ENCODE measurements at places on chromosomes 11 and 22.
A peak's percentile ranks its signal among the peaks of the same experiment; 100 is the strongest.

- DNase-seq = peak; percentile 55
Observed at GRCh38 chr11:65525546-65526480, 930 bp downstream of the SCYL1 start.

GRCh38 chr11:115676206-115676605, 172.0 kb upstream of the CADM1 start:
- DNase-seq = no peak

- DNase-seq = no peak
Observed at GRCh38 chr22:44962741-44963454, 46.9 kb downstream of the PHF21B start.

DNA sequence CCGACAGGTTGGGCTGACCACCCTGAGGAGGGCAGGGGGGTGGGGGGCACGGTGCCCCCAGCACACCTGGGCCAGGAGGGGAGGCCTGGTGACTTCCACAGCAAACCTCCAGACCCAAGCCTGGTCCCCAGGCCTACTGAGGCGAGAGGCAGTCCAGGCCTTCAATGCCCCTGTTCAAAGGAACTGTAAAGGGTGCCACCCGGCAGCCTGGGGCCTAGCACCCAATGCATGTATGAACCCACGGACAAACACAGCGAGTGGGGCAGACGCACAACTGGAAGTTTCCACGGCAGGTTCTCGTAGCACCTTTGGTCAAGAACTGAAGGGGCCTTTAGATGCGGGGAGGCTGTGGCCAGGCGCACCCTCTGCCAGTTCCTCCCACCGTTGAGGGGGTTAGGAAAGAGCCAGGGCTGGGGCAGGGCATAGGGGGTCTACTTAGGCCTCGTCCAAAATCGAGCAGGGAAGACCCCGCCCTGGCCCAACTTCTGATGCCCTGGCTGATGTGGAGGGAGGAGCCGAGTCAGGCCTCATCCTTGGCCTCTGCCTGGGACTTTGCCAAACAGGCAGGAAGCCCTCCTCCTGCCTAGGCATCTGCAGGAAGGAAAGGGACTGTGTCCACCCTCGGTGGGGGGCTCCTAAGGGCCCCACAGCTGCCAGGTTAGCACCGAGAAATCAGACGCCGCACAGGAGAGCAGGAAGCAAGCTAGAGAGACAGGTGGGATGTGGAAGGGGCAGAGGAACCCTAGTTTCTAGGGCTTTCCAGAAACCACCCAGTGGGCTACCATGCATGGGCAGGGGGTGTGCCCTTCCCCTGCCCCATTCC, 6.6 kb downstream of the CBX6 start:
- no peak for DNase-seq

DNA sequence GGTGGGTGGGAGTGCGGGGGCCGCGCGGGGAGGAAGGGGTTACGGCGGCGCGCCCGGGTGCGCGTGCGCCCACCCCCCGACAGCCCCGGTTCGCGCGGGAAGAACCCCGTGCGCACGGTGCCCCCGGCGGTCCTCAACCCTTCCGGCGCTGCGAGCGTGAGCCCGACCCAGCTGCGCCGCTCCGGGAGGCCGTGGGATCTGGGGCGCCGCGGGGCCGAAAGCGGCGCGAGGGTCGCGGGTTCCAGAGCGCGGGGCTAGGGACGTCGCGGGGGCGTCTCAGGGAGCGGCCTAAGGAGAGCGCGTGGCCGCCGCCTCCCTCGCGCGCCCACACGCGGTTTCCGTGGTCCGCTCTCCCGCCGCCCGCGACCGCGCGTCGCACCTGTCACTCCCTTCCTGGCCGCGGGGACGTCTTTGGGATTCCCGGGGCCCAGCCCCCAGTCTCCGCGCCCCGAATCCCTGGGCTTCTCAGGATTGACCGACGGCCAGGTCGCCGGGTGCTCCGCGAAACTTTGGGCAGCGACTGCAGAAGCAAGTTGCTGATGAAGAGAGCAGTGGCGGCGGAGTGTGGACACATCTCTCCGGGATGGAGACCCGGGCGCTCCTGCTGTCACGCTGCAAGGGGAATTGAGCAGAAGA, 582 bp downstream of the SREBF2 start:
- DNase-seq = peak; percentile 72

- DNase-seq = peak; percentile 91
Observed at GRCh38 chr22:40289991-40290459, 56.3 kb upstream of the ADSL start.

DNA sequence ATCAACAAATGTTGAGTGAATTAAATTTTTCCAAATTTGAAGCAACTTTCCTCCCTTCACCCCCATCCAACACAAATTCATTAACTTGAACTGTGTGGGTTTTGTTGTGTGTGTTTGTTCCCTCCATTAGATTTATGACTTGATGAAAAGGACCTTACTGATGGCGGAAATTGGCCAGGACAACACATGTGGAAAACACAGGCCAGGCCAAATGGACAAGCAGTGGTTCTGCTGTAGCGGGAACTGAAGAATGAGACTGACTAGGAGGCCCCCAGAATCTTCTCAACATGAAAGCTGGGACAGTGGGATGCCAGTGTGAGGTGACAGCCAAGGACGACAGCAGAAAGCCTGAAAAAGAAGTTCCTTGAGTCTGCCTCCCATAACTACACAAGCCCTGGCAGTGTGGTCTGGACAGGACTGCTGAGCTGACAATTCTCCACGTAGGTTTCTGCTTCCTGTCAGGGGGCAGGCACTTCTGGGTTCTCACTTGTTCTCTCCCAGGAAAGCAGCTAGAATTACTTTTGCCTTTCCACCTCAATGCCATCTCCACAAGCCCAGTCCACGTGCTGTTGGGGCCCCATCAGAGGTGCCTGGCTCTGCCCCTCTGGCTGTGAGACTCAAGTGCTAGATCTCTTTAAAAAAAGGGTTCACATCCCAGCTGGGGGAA, 94.3 kb downstream of the ETS1 start:
- DNase-seq = peak; percentile 77

DNA sequence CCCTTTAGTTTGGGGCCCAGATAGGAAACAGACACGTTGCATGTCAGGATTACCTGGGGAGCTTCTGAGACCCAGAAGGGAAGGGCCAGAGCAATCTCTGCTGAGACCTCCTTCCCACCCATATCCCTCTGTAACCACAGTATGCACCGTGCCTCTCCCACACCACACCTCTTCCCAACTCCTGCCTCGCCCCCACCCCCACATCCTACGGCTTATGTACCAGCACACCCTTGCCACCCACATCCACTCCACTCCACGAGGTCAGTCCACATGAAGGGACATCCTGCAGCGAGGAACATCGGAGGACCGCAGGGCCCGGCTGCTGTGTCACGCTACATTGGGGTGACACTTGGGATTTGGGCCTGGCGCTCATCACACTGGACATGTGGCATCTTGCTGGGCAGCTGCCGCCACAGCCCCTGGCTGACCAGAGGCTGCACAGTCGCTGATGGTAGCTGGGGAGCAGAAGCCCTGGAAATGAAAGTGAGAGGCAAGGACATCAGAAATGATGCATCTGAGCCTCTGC, 118.3 kb upstream of the LMO1 start:
- DNase-seq = no peak

- DNase-seq = no peak
Observed at GRCh38 chr11:60966890-60967289, 4.6 kb upstream of the CD6 start.

DNA sequence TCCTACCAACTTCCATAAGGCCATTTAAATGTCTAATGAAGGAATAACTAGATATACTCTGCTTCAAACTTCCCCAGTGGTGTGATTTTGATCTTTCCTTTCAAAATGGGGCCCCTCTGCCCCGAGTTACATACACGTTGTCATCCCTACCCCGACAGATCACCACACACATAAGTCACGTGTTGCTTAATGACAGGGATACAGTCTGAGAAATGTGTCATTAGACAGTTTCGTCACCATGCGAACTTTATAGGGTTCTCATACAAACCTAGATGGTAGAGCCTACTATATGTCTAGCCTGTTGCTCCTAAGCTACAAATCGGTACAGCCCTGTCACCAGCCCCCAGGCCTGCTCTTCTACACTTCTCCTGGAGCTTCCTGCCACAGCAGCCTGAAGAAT, 49.8 kb upstream of the SCUBE2 start:
- no peak for DNase-seq

- peak; percentile 46 for DNase-seq
Observed at GRCh38 chr22:20027966-20028854, 7.3 kb downstream of the TANGO2 start.

- DNase-seq = no peak
Observed at GRCh38 chr11:45688472-45689033, 23.1 kb upstream of the CHST1 start.

GRCh38 chr11:66800720-66801428, 42.4 kb upstream of the RCE1 start:
- DNase-seq = no peak

Measured in natural killer cell (primary cell).